ENCODE measurements at places on chromosomes 5 and 9.

DNA sequence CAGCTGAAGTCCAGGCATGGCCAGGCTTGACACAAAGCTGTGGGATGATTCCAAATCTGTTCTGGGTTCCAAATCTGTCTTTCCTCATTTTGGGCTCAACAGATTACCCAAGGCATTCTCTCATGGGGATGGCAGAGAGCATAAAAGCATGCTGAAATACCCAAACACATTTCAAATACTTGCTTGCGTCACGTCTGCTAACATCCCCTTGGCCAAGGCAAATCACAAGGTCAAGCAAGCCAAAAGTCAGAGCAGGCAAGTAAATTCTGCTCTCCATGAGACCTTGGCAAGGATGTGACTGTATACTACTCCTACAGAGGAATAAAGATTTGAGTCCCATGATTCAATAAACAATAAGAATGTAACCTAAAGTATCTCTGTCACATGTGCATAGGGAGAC is 306.7 kb downstream of the EPB41L4A start:
- no peak for DNase-seq

DNA sequence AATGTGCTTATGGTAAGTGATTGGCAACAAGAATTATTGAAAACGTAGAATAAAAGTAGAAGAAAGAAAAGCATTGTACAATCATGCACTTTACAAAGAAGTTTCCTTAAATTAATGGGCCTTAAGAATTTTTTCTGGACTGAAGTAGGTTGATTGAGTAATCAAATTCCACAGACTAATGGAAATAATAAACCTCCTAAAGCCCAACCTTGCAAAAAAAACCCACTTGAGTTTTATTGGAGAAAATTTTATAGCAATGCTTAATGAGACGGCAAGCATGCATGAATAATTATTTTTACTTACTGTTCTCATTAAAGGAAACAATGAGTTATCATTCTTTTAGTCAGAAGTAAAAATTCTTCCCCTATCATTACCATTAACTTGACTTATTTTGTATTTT is 676.1 kb upstream of the C9orf72 start:
- no peak for DNase-seq

DNA sequence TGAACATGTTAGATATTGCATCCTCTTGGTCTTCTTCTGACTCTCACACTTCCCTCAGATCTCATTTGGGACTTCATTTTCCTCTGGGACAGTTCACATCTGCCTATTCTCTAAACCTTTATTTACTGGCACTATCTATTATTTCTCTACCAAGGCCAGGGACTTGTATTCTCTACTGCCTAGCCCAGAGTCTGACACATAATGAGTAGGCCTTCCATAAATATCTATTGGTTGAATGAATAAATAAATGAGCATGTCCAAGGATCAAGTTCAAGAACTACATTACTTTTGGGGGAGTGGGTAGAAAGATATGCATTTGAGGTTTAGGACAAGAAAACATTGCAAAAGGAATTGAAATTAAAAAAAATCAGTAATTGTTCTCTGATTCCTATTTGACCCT is 250.3 kb downstream of the TRIM32 start:
- no peak for DNase-seq

DNA sequence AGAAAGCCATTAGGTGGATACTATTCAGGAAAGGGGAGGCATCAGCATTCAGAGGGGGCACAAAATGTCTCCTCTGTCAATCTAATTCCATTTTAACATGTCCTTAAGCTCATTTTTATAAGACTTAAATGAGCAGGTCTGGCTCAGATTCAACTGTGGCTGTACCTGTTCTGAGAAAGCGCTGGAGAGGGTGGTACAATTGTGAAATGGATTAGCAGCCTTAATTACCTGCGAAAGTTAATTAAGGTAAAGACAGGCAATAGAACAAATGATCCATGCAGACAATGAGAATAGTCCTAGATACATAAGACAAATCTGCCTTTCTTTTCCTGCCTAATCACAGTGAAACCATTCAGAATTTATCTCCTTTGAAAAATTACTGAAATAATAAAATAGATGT is 96.2 kb downstream of the TAF11L14 start:
- no peak for DNase-seq

DNA sequence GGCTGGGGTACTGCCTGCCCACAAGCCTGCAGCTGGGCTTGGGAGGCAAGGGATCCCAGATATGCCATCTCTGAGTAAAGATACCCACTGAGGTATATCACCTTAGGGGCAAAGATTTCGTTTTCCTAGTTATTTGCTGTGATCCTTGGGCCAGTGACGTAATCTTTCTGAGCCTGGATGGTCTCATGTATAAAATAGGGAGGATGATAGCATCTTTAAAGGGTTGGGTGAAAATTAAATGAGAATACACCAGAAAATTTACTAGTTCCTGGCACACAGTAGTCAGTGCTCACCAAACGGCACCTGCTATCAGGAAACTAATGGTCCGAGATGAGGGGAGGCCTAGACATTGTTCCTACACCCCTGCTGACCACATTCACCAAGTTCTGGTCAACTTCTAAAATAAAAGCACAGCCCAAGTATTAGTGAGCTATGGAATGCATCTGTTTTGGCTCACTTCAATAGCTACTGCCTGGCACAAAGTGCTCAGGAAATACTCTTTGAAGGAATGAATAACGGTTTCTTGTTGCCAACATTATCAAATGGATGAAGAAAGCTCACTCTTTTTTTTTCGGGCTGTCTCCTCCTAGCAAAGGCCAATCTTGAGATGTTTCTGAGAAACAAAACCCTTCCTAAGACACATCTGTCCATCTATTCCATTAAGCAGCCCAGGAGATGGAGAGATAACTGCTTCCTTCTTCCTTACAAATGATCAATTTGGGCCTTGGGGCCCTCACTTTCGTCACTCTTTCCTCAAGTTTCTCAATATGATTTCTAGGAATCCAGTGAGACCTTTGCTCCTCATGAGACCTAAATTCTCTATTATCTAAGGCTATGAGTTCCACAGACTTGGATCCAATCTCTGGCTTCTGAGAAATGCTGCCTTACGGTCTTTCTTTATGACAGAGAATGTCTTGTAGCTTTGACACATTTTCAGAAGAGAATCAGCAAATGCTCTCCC is 98.2 kb downstream of the DPYSL3 start:
- DNase-seq, result no peak

- no peak for DNase-seq
Measured at GRCh38 chr5:176574297-176574591, 25.1 kb downstream of the CDHR2 start.

DNA sequence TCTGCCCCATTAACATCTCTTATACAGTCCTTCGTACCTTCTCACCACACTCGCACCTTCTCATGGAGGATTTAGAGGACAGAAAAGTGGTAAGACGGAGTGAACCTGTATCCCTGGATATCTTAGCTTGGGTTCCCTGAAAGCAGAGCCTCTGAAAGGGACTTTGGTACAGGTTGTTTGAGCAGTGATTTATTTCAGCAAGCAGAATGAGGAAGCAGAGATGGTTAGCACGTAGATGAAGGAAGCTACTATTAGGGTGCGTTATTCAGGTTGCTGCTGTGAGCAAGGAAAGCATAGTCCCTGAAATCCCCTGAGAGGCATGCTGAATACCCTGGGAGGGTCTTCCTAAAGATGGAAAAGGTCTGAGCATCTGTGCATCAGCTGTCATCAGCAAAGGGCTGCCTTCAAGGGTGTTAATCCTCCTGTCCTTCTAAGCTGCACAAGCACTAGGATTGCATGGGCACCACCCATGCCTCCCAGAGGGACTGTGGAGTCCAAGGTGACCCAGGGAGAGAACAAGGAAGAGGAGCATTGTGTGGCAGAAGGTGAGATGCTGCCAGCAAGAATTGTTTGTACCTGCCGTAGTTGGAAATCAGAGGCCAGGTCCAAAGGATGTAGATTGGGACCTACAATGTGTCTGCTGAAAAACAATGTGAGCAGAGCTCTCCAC is 273.7 kb downstream of the RASEF start:
- no peak for DNase-seq

DNA sequence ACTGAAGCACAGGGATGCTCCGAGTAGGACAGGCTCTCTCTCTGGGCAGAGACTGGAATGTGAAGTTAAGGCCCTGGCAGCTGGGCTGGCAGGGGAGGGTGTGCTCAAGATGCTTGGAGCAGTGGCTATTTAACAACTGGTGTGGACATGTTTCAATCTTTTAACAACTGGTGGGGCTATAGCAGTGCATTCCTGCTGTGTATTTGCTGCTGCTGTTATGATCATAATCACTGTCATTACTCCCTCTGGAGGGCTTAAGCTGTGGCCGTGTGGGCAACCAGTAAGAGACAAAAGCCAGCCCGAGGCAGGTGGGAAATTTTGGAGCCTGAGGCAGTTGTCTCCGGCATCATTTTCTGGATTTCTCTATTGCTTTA is 33.3 kb upstream of the PTGS1 start:
- DNase-seq, result no peak

DNA sequence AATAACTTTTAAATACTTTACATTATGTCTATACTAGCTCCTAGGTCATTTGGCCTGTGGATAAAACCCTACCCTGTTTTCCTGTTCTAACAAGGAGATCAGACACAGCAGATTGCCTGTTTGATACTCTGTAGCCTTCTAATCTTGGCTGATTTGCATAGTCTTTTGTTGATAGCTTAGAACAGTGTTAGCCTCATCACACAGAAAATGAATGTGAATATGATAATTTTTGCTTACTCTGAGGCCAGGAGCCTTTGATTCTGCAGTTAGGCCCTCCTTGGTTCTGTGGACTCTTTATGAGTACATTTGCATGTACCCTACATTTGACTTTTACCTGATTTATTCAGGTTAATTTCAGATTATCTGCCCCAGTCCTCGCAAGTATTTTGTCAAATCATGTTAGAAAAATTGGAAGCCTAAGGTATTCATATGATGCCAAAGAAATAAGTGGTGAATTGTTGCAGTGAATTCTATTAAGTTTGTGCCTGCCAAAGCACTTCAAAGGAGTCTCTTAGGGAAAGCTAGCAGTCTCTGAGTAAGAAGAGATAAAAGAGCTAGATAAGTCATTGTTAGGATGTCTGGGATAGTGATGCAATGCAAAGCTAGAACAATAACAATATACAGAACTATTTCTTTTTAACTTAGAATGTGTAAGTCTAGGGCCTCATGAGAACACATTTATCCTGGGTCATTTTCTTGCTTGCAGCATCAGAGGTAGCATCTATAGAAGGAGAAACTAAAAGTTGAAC is 56.4 kb downstream of the SCAMP1 start:
- DNase-seq, result no peak

DNA sequence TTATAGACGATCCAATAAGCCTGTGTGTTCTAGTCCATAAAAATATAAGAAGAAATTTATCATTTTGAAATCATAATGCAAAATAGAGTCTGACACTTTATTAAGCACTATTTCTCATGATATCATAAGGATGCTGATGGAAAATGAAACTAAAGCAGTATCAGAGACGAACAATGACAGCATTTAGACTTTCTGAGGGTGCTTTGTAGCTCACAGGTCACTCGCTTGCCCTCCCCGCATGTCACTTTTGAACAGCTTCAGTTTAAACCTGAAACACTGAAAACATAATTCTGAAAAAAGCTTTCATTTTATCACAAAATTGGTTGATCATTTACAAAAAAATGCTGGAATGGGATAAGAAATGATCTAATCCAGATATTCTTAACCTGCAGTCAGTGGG is 247.1 kb downstream of the EBF1 start:
- no peak for DNase-seq

DNA sequence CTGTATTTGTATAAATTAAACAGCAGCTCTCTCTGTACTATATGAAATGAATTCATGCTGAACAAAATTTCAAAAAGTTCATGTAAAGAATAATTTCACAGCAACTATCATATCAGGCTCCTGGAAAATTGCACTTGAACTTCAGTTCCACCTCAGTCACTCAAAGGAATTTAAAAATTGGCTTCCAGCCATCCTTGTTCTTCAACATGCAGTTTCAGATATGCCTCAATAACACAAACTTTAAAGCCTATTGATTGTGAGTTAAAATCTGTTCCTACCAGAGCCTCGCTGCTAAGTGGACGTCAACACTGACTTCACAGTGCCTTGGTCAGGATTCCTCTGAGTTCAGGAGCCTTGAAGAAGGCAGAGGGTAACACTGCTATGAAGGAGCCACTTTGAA is 418.7 kb upstream of the WWC1 start:
- no peak for DNase-seq

DNA sequence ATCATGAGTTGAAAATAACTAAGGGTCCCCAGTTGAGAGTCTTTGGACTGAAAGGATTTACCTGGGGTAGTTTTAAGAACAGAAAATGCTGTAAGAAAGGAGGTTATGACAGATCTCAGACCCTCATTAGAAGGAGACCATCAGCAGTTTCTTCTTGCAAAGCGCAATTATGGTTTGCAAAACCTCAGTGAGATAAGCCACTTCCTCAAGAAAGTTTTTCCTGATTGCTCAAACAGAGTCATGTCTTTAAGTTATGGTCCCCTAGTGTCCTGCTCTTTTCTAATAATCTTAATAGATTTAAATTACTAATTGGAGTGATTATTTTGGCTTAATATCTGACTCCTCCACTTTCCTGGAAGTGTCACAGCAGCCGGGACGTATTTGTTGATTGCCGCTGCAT is 293.2 kb upstream of the KLF4 start:
- DNase-seq, result no peak

DNA sequence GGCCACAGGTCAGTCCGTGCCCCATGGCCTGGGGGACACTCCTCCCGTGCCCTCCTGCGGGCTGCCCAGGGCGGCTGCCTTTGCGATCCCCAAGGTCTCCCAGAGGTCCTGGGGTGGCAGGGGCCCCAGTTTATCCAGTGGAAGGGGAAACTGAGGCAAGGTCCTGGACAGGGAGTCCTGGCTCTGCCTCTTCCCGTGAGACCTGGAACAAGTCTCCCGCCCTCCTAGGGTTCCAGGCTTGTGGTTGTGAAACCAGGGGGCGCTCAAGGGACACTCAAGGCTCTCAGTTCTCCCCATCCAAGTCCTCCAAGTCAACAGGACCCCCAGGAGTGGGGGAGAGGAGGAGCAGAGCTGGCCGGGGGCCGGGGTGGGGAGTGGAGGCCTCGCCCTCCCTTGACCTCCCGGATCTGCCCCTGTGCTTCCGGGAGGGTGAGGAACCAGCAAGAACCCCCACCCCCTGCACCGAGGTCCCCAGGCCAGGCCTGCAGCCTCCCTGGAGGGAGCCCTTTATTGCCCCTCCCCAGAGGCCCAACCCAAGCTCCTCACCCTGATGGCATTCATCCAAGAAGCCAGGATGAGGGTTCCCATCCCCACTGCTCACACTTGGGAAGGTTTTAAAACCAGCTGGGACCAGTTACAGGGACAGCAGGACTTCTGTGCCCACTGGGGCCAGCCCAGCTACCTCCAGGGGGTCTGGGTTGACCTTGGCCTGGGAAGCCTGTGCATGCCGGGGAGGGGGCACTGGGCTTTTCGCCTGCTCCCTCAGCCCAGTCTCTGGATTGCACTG is 24.7 kb upstream of the TMEM250 start:
- DNase-seq, result no peak

GRCh38 chr5:119373449-119373858 is 17.6 kb downstream of the TNFAIP8 start:
- no peak for DNase-seq
